ENCODE measurements at places on chromosomes 11 and 22.

- no peak for DNase-seq
These were observed 79.7 kb upstream of the LINC01488 start for GRCh38 chr11:69401715-69402114.

GRCh38 chr11:92384358-92384757 lies 159.7 kb downstream of the FAT3 start:
- DNase-seq: no peak

- no peak for DNase-seq
These were observed 16.0 kb downstream of the USH1C start for GRCh38 chr11:17528181-17528691.

DNA sequence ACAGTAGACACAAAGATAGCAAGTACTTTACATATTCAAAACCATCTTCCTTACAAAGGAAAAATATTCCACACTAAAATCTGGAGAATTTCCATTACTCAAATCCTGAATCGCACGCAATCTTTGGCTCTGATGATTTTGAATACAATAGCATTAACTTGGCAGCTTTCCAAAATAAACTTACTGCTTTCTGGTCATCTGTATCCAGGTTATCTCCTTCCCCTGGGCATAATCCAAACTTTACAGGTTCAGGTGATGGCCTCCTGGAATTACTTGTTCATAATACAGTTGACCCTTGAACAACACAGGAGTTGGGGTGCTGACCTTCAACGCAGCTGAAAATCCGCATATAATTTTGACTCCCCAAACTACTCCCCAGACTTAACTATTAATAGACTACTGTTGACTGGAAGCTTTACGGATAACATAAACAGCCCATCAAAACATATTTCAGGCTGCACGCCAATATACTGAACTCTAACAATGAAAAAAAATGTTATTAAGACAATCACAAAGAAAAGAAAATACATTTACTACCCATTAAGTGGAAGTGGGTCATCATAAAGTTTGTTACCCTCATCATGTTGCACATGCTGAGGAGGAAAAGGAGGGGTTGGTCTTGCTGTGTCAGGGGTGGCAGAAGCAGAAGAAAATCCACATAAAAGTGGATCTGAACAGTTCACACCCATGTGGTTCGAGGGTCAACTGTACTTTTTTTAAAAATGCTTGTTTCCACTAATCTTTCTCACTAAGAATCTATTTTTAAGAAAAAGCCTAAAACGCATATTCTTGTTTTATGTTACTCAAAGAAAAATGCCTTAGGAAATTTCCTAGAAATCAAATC lies 6.5 kb downstream of the MTMR2 start:
- no peak for DNase-seq

- DNase-seq: no peak
These were observed 422.1 kb downstream of the BRD1 start for GRCh38 chr22:49405590-49405989.

DNA sequence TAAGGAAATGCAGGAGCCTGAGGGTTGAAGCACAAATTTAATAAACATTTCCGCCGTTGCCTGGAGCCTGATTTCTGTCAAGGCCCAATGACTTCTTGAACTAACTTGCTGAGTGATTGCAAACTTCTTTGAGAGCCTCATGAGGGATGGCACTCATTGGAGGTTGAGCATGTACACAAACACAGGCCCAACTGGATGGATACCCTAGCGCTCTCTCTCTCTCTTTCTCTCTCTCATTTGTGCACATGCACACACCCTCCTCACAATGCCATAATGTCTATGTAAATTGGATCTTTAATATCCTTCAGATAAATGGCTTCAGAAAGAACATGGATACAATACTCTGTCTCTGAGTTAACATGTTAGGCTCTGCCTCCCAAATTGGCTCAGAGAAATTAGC lies 597.7 kb upstream of the CADM1 start:
- DNase-seq: no peak
